ENCODE measurements at places on chromosomes 1 and 21. TPM values are rescaled to one million over a fixed set of nuclear protein-coding genes. Genes with fewer than 3 reads are reported as not detected.
A peak's percentile ranks its signal among the peaks of the same experiment; 100 is the strongest.

DNA sequence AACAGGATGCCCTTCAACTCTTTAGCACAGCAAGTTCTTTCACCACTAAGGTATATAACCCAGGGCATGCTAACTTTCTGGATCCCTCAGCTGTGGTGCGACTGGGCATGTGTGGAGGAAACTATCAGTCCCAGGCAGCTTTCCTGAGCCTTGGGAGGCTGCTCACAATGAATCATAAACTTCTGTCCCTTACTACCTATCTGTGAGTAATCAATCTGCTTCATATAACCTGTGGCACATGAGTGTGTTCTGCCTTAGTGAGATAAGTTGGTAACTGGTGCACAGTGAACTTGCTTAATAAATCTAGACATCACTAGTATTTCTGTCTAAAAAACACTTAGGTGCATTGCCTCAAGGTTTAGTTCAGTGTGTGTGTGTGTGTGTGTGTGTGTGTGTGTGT is 158.0 kb downstream of the GPATCH2 start:
- peaks cover 1% of the 10 kb centered on the region for H3K36me3 ChIP-seq
- H3K4me3 ChIP-seq, result no peak overlapping the region
- H3K27ac ChIP-seq, result no peak overlapping the region
- no peak for DNase-seq

- no peaks in the 10 kb centered on the region for H3K36me3 ChIP-seq
- no peak for DNase-seq
- no peaks in the 10 kb centered on the region for H3K4me1 ChIP-seq
- H3K4me3 ChIP-seq, result no peak overlapping the region
- no peak overlapping the region for H3K27ac ChIP-seq
- no peaks in the 10 kb centered on the region for H3K27me3 ChIP-seq
Measured at GRCh38 chr1:205026181-205026580, 16.8 kb upstream of the CNTN2 start.

DNA sequence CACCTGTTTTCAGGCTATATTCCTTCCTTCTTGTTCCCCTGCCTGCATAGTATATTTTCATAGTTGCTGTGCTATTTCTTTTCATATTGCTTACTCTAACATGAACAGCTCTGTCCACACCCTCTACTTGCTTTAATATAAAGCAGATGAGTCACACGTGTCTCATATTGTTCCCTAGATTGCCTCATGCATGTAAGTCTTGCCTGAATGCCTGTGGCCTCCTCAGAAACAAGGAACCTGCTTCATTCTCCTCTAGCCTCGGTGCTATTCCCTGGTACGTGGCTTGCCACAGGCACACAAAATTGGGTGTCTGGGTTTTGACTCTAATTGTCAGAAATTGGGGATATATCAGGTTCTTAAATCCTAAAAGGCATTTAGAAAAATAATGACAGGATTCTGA is 16.5 kb upstream of the PKP1 start:
- peaks cover 12% of the 10 kb centered on the region for H3K27me3 ChIP-seq
- no peak overlapping the region for H3K27ac ChIP-seq
- no peaks in the 10 kb centered on the region for H3K36me3 ChIP-seq
- DNase-seq, result no peak

The UMODL1 gene
- total RNA-seq, result not detected

The ARMH1 gene
- total RNA-seq, result 165 TPM

DNA sequence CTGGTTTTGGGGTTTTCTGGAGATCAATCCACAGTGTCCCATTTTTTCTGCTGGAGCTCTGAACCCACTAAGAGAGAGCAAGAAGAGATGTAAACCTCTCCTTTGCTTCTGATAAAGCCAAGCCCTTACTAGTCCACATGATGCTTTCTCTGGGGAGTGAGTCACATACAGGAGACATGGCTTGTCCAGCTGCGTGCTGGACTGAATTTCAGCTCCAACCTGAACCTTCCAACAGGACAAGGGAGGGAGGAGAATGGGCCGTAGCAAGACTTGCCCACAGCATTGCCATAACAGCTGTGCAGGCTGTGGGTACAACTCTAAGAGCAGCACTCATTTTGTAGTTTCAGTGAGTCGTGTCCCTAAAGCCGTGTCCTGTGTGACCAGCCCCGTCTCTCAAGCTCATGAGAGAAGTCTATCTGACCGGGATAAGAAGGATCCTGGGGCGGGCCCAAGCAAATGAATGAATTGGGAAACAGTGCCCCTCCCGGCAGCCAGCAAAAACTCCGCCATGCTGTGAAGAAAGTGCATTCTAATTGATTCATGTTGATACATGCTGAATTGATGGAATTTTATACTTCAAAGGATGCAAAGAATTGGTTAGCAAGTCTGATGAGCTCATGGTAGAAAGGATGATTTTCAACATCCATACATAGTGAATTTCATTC is 195.2 kb downstream of the GABPA start:
- H3K4me1 ChIP-seq, result peaks cover 4% of the 10 kb centered on the region
- no peak for DNase-seq
- no peaks in the 10 kb centered on the region for H3K27me3 ChIP-seq
- no peak overlapping the region for H3K4me3 ChIP-seq
- H3K27ac ChIP-seq, result no peak overlapping the region

DNA sequence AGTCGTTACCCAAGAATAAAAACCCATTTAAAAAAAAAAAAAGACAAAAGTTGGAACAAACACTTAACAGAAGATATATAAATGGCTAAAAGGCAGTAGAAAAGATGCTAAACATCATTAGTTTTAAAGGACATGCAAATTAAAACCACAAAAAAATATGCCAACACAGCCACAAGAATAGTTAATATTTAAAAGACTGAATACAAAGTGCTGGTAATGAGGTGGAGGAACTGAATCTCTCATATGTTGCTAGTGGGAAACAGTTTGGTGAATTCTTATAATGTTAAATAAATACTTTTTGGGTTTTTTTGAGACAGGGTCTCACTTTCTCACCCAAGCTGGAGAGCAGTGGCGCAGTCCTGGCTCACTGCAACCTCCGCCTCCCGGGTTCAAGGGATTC is 10.0 kb downstream of the LRRC40 start:
- H3K27me3 ChIP-seq, result no peaks in the 10 kb centered on the region
- no peak for DNase-seq
- H3K27ac ChIP-seq, result no peak overlapping the region
- H3K36me3 ChIP-seq, result peaks cover 7% of the 10 kb centered on the region
- peaks cover 11% of the 10 kb centered on the region for H3K4me1 ChIP-seq
- H3K4me3 ChIP-seq, result no peak overlapping the region

The KRTAP10-4 gene
- total RNA-seq, result not detected

GRCh38 chr21:25307489-25307888 is 299.8 kb downstream of the MRPL39 start:
- H3K4me3 ChIP-seq, result no peak overlapping the region
- no peak for DNase-seq
- H3K36me3 ChIP-seq, result no peaks in the 10 kb centered on the region
- peaks cover 2% of the 10 kb centered on the region for H3K27me3 ChIP-seq

The OR2T2 gene
- not detected for total RNA-seq

The FCER1A gene
- total RNA-seq, result not detected

DNA sequence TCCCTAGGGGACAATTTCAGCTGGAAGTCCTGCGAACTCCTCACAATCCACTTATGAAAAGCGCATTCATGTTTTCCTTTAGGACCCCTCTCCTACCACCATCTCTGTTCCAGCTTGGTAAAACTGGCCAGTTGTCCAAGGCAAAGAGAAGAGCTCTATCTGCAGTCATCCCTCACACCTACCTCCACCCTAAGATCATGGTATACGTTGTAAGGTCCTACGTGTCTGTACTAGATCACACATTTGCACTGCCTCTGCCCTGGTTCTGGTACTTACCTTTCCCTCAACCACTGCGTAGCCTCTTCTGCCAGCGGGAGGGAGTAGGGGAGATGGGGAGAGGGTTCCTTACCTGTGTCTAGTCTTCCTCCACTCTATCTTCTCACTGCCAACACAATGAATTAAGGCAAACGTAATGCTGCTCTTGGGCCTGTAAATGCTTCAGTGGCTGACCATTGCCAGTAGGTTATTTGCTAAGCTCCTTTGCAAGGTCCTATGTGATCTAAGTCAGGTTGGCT is 739 bp upstream of the NUP133 start:
- peak overlapping the region; percentile 91 for H3K4me3 ChIP-seq
- peaks cover 6% of the 10 kb centered on the region for H3K36me3 ChIP-seq
- DNase-seq, result no peak
- H3K27me3 ChIP-seq, result no peaks in the 10 kb centered on the region
- peaks cover 24% of the 10 kb centered on the region for H3K4me1 ChIP-seq

The TMEM39B gene
- 25.3 TPM for total RNA-seq

DNA sequence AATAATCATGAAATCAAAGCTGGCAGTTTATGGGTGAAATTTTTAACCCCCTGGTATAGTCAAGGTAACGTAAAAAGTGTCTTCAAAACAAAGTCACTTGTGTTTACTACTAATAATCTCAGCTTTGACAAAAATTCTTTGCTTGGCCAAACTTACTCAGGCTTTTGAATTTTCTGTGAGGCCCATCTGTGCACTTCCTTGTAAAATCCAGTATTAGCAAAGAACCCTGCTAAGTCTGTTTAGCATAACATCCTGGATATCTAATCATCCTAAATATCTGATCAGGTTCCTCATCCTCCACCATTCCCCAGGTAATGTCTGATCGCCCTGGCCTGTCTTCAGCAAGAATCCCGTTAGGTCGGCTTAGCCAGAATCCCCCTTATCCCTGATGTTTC is 3.0 kb downstream of the LYST start:
- H3K27me3 ChIP-seq, result no peaks in the 10 kb centered on the region
- DNase-seq, result no peak
- H3K4me1 ChIP-seq, result peaks cover 40% of the 10 kb centered on the region
- H3K36me3 ChIP-seq, result peaks cover 44% of the 10 kb centered on the region

DNA sequence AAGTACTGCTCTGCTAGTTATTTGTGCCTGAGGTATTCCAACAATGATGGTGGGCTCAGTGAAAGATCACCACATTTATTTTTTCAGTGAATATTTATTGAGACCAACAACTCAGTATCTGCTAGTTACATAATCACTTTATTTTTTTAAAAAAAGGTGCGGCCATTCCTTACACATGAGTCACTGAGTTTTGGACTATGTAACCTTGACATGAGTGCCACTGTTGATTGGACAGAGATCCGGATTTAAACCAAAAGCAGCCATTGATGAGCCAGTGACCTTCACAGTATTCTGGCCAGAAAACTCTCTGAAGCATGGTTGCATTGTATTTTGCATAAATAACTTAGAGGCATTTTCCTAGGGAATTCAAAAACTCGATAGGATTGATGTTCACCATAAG is 79.5 kb downstream of the NUF2 start:
- no peak overlapping the region for H3K27ac ChIP-seq
- peaks cover 12% of the 10 kb centered on the region for H3K27me3 ChIP-seq
- DNase-seq, result no peak
- H3K4me3 ChIP-seq, result no peak overlapping the region

The GUCA2A gene
- total RNA-seq, result not detected

The CYP2J2 gene
- 0.83 TPM for total RNA-seq

Measured in activated CD8-positive, alpha-beta T cell treated with anti-CD3 and anti-CD28 coated beads for 36 hours (primary cell).